ENCODE measurements at places on chromosomes 2 and 18.

DNA sequence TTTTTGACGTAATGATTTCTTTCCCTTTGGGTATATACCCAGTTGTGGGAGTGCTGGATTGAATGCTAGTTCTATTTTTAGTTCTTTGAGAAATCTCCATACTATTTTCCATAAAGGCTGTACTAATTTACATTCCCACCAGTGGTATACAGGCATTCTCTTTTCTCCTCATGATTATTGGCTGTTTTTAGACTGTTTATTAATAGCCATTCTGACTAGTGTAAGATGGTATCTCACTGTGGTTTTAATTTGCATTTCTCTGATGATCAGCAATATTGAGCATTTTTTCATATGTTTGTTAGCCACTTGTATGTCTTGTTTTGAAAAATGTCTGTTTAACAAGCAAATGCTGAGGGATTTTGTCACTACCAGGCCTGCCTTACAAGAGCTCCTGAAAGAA, 9.2 kb upstream of the CD28 start:
- no peak for DNase-seq

- DNase-seq, result no peak
These were observed 2.1 kb downstream of the ATAD2B start for GRCh38 chr2:23924589-23925359.

DNA sequence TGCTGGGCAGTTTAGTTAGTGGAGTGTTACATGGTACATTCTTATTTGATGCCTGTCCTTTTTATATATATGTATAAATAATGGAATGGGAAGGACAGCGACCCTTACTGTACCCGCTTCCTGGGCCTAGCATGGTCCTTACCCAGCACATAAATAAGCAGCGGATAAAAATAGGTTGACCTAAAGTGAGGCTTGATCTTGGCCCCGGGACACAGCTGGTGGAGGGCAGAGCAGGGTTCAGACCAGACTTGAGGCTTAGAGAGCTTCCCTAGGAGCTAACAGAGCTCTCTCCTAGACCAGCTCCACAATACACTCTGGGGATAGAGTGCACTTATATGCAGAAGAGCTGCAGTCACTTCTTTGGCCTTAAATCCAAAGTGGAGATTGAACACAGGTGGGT, 46.9 kb upstream of the RPL31 start:
- DNase-seq, result no peak

- no peak for DNase-seq
These were observed 238.8 kb downstream of the ZNF407 start for GRCh38 chr18:74836296-74837139.

DNA sequence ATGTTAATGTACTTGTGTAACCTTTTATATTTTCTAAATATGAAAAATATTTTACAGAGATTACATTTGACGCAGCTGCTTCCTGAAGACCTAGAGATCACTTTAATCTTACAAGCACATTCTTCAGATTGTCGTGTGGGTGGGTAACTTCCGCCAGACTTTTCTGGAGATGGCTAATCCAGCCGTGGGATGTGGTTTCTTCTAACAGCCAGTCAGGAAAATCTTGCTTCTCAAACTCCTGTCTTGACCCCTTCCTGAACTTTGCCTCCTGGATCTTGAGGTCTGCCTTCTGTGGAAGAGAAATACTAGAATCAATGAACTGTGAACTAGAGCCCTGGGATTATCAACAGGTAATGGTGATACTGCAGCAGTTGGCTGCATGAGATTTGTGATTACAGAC, 401.6 kb upstream of the TNP1 start:
- peak; percentile 25 for DNase-seq

- no peak for DNase-seq
These were observed 714.6 kb downstream of the MBD2 start for GRCh38 chr18:53509886-53510285.

DNA sequence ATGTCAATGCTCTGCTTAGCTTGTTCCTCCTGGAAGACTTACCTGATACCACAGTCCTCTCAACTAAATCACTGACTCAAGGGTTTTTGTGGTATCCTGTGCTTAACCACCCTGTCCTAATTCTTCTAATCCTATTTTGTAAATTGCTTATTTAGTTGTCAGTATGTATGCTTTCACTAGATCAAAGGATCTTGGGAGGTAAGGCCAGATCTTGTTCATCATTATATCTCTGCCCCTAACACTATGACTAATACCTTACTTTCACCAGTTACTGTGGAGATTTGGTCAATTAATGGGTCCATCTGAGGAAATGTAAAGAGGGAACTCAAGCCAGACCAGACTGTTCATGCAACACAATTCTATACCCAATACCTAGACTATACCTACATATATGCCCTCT, 203.2 kb downstream of the GULP1 start:
- no peak for DNase-seq

DNA sequence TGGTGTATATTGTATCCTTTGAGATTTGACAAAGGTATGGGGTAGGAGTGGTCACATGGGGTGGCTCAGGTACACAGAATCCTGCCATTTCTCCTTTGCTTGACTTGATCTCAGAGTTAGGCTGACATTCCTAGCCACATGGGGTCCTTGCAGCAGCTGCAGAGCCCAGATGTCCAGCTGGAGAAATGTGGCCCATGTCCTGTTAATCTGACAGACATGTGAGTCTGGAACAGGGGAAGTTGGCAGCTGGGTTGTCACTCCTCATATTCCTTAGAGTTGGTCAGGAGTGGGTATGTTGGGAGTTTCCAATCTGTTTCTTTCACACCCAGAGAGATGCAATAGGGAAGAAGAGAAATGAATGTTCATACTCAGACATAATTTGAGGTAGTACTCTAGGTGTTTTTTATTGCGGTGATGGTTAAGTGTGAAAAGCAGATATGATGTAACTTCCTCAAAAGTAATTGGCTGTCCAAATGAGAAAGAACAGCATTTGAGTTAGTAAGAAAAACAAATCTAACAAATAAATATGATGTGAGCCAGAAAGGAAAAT, 402.6 kb upstream of the MEIS1 start:
- DNase-seq, result no peak

DNA sequence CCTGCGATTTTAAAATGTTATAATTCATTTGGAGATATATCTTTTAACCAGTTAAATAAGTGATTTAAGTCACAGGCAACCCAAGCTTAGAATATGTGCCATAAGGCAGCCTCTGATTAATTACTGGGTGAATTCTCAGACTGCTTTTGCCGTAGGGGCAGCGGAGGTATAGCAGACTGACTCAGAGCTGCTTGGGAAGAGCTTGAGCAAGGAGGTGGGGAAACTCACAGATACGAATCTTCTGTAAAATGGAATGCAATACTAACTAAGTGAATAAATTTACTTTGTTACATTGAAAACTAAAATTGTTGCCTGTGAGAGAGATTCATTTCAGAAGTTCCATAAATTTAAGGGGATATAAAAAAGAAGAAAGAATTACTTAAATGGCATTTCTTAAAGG, 115.4 kb downstream of the KYNU start:
- DNase-seq, result no peak

DNA sequence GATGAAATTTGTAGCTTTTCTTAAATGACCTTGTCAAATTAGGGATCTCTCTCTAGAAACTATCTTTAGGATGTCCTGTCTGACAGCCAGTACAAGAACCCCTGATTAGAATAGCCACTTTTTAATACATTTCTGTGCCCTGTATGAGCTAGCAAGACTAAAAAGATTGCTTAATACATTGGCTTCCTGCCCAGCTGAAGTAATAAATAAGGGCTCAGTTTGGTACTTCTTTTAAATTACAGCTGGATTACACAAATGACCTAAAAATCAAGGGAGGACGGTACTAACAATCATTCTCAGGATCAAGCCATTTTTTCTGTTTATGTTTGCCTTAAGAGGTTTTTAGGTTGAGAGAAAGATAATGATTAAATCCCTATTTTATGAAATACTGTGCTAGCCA, 11.6 kb upstream of the OLA1 start:
- DNase-seq, result peak; percentile 4
